ENCODE measurements at places on chromosomes 5 and 9.

DNA sequence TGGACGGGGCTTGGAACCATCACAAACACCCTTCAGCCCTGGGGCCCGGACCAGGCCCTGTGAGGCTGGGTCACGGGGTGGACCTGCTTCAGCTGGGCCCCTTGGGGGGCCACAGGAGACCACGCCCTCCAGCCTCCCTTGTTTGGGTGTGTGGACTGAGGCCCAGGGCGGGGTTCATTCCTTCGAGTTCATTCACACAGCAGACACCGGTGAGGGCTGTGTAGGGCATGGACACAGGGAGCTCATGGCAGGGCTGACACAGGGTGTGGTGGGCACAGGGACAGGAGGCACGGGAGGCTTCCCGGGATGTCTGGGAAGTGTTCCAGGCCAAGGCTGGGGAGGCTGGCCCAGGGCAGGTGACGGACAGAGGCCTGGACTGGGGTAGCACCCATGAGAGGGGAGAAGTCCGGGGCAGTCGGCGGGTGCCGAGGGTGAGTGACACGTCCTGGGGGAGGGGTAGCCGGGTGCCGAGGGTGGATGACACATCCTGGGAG is 8.9 kb downstream of the DNLZ start:
- DNase-seq, result peak; percentile 63

DNA sequence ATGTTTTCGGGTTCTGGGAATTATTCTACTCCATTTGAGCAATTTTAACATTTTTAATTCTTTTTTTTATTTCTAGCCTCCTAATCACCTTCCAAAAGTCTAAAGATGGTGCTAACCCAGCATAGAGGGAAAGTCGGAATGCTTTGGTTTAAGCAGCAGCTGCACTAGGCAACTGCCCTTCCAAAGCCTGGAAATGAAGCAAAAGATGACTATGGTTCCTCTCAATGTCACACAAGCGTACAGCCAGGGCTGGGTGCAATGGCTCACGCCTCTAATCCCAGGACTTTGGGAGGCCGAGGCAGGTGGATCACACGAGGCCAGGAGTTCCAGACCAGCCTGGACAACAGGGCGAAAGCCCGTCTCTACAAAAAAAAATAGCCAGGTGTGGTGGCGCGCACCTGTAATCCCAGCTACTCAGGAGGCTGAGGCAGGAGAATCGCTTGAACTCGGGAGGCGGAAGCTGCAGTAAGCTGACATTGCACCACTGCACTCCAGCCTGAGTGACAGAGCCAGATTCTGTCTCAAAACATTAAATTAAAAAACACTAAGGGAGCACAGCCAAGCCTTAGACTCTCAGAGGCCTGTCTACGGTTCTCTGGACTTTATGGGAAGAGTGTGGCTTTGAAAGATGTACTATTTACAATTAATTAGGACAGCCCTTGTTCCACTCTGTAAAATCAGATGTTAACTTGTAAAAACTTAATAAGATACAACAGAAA is 33.1 kb downstream of the ADAM19 start:
- DNase-seq, result no peak

DNA sequence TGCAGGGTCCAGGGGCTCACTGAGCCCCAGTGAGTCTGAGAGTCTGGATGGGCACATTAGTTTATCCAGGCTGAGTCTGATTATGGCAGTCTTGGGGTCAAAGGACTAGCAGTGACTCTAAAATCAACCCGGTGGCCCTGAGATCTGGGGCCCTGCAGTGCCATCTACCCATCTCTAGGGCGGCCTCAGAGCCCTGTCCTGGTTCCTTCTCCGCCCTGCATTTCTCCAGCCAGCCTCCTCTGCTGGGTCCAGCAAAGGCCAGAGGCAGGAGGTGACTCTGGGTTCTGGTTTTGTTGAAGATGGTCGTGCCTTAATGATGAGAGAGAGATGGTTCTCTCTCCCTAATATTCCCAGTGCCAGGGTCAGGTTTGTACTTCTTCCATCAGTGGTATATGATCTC is 15.0 kb downstream of the DCANP1 start:
- DNase-seq, result no peak

- DNase-seq, result no peak
These were observed 14.0 kb downstream of the IRGM start for GRCh38 chr5:150860246-150860821.

DNA sequence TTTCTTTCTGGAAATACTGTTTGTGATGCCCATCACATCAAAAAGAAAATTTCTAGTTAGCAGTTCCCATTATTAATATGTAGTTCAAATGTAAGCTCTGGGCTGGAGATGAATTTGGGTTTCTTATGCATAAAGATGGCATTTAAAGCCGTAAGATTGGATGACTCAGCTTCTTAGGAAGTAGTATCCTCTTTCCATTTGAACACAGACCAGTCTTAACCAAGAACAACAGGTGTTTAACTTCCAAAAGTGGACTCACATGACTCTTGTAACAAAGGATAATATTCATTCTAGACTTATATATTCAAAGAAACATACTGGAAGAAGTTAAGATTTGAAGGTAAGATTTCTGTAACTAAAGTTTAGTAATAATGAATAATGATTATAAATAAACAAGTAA is 330.5 kb downstream of the TLR4 start:
- no peak for DNase-seq

GRCh38 chr5:43422143-43422542 is 10.0 kb upstream of the CCL28 start:
- peak; percentile 56 for DNase-seq

GRCh38 chr5:120457839-120458507 is 6.1 kb upstream of the PRR16 start:
- DNase-seq, result peak; percentile 40

GRCh38 chr5:32551194-32551593 is 34.2 kb upstream of the SUB1 start:
- DNase-seq, result no peak

DNA sequence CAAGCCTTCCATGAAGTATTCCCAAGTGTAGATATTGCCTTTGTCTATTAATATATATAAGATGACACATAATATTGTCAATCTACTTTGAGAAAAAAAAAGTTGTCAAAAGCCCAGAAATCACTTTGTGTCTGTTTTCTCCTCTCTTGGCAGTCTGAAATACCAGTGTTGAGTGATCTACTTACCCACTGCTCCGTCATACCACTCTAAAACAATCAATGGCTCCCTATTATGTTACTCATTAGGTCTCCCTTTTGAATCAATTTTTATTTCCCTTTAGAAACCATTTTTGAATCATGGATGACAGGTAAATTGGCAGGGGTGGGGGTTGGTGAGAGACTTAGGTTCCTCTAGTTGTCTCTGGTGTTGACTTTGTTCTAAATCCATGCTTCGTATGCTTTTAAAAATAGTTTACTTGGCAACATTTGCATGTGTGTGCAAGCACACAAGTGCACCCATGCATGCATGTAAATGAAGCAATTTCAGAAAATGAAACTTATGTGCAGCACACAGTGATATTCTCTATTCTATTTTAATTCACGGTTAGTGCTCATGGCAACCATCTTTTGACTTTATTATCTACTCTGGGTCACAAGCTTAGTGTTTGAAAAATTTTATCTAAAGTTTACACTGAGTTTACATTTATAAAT is 378.9 kb downstream of the RAB3C start:
- no peak for DNase-seq

DNA sequence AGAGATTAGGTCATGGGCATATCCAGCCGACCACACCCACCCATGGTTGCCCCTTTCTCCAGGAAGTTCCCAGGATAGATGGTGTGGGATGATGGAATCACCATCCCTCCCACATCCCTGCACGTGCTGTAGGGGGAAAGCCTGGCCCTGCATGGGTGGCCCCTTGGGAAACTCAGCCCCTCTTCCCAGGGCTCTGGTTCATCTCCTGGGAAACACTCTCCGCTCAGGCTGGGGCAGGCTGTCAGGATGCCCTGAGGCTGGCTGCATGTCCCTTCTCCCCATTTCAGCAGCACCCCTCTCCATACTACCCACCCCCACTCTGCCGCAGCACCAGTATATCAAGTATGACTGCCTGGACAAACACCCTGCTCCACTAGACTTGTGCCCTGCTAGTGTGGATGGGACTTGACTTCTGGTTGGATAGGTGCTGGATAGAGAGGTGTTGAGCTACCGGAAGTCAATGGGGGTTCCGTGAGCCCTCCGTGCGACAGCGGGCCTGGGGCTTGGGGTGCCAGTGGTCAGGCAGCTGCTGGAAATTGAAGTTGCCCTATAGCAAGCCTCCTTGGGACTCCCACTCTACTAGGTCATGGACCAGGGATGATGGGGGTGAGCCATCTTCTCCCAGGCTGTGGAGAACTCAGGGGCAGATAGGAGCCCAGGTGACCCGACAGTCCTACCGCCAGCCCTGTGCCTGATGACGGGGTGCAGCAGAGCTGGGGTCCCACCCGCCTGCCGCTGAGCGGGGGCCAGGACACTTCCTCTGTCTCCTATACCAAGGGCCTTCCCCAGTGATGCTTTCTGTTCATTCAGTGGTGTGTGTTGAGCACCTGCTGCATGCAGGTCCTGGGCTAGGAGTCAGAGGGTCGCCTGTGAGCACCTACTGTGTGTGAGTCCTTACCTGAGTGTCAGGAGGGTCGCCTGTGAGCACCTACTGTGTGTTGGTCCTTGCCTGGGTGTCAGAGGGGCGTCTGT is 69.4 kb upstream of the COL5A1 start:
- DNase-seq, result no peak

DNA sequence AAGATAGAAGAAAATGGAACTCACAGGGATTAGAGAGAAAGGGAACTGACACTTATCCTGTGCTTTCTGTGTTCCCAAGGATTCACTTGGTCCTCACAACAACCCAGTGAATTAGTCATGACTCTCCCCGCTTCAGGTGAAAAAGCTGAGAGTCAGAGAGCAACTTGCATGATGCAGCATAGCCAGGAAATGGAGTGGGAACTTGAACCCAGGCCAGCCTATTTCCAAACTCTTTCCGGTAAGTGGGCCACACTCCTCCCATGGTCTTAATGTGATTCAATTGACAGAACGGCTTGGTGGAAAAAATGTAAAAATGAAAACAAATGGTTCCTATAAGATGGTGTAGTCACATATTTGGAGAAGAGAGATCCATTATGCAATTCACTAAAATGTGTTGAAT is 45.9 kb upstream of the CEMIP2 start:
- no peak for DNase-seq

GRCh38 chr9:132901858-132902831 is 23.4 kb downstream of the SPACA9 start:
- DNase-seq, result peak; percentile 69

DNA sequence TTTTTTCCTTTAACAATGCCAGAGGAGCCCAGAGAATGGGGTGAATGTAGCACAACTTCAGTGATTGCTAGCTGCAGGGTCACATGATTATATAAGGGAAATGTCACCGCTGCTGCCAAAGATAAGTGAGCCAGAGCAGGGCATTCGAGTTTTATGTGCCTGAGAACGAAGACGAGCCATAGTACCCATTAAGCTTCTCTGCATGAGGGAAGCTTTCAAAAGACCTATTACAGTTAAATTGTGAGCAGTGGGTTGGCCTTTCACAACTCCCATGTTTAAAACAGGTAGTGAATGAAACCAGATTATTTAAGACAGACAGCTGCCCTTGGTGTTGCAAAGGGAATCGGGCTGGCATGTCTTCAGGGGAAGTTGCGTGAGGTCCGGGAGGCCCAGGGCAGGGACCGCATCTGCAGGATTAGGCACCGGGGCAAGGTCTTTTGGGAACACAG is 82.4 kb upstream of the TNFAIP8 start:
- DNase-seq, result no peak

GRCh38 chr5:30832519-30832918 is 361.0 kb upstream of the CDH6 start:
- DNase-seq, result no peak

DNA sequence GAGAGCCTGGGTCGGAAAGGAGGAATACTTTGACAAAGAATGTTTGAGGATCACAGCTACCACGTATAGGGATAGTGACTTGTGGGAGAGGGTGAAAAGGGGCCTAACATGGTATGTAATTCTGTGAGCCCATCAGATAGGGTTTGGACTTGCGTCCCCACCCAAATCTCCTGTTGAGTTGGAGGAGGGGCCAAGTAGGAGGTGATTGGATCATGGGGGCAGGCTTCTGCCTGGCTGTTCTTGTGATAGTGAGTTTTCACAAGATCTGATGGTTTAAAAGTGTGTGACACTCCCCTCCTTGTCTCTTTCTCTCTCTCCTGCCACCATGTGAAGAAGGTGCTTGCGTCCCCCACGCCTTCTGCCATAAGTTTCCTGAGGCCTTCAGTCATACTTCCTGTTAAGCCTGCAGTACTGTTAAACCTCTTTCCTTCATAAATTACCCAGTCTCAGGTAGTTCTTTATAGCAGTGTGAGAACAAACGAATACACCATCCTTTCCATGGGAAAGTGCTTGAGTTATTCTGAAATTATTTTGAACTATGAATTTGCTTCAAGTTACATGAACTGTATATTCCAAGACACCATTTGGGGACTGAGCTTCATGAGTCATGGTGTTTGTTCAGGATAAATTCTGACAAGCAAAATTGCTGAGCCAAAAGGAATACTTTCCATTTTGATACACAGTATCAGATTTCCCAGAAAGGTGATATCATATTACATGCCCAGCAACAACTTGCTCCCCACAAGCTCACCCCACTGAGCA is 68.8 kb upstream of the SSBP2 start:
- DNase-seq, result peak; percentile 84

DNA sequence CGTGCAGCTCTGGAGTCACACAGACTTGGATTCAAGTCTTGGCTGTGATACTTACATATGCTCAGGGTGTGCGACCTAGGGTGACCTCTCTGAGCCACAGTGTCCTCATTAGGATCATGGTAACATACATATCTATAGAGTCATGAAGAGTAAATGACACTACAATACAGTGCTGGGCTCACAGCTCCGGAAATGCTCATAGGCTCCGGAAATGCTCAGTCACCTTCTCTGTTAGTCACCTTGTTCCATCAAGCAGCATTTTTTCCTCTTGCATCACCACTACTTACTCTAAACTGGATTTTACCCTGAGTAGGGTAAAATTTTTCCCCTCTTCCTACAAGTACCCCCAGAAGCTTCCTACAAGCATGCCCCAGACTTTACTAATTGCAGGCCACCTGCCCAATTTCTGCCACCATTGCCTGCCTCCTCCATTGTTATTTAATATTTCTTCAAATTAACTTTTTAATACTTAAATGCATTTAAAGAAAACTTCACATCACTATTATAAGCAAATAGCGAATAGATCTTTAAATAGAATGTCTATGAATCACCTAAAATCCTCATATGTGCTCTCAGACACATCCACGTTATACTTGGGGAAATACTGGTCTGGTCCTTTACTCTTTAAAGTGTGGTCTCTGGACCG is 147.6 kb upstream of the SPRY4 start:
- peak; percentile 57 for DNase-seq

GRCh38 chr5:6274846-6275543 is 103.4 kb downstream of the MED10 start:
- no peak for DNase-seq

GRCh38 chr9:114853071-114853855 is 47.4 kb upstream of the TNFSF15 start:
- DNase-seq, result no peak

DNA sequence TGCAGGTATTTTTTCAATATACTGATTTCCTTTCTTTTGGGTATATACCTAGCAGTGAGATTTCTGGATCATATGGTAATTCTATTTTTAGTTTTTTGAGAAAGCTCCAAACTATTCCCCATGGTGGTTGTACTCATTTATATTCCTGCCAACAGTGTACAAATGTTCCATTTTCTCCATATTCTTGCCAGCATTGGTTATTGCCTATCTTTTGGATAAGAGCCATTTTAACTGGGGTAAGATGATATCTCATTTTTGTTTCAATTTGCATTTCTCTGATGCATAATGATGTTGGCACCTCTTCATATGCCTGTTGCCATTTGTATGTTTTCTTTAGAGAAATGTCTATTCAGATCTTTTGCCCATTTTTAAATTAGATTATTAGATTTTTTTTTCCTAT is 85.6 kb upstream of the FST start:
- DNase-seq, result no peak

- peak; percentile 36 for DNase-seq
These were observed 9.7 kb upstream of the SREK1 start for GRCh38 chr5:66134407-66134861.
